ENCODE measurements at places on chromosomes 12 and 14.

- DNase-seq = no peak
Observed at GRCh38 chr12:93166541-93167307, 211.0 kb upstream of the NUDT4 start.

DNA sequence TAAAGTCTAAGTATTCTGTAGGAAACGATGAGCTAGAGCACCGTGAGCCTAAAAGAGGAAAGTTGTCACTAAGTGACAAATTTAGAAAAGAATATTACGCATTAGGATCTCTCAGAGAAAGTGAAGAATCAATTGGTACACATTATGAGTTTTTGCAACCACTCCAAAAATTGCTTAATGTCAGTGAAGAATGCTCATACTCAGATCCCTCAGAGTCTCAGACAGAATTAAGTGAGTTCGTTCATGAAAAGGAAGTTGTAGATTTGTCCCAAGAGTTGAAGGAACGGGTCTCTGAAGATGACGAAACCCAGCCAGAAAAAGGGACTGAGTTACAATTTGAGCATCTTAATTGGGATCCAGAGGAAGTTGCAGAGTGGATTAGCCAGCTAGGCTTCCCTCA lies 1.5 kb downstream of the SAMD15 start:
- DNase-seq = peak; percentile 66

DNA sequence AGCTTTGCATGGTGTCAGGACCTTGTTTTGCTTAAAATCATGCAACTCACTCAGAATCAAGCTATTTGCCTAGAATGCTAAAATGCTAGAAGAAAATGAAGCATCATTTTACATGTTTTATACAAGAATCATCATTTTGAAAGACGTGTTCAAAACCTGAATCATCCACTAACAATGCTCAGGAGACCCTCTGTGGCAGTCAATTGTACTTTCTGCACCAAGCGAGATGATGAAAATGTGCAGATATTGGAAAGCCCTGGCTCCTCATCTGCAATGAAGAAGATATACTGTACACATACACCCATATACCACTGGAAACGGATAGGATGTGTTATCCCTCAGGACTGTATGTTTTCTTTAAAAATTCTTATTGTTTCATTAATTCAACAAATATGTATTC lies 92.7 kb downstream of the DYRK2 start:
- no peak for DNase-seq

- no peak for DNase-seq
Observed at GRCh38 chr12:119877639-119877948, 474 bp upstream of the CIT start.

- no peak for DNase-seq
Observed at GRCh38 chr12:39622306-39622705, 2.7 kb upstream of the ABCD2 start.

GRCh38 chr12:124497658-124498057 lies 69.8 kb downstream of the NCOR2 start:
- peak; percentile 33 for DNase-seq

GRCh38 chr12:24739106-24739779 lies 209.7 kb downstream of the BCAT1 start:
- no peak for DNase-seq

DNA sequence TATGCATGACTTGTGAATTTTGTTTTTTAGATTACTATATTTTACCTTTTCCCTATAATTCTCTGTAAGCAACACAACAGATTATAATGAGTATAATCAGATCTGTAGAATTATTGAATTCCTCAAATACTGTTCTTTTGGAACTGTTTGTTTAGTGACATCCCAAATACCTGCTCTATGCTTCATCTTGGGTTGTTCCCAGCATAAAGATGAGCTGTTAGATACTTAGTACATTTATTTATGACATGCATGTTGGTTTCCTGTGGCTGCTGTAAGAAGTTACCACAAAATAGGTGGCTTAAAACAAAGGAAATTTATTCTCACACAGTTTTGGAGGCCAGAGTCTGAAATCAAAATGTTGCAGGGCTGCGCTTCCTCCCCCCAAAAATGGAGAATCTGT lies 78.4 kb downstream of the PTPRR start:
- no peak for DNase-seq

GRCh38 chr12:106136263-106136662 lies 2.5 kb downstream of the NUAK1 start:
- peak; percentile 92 for DNase-seq

DNA sequence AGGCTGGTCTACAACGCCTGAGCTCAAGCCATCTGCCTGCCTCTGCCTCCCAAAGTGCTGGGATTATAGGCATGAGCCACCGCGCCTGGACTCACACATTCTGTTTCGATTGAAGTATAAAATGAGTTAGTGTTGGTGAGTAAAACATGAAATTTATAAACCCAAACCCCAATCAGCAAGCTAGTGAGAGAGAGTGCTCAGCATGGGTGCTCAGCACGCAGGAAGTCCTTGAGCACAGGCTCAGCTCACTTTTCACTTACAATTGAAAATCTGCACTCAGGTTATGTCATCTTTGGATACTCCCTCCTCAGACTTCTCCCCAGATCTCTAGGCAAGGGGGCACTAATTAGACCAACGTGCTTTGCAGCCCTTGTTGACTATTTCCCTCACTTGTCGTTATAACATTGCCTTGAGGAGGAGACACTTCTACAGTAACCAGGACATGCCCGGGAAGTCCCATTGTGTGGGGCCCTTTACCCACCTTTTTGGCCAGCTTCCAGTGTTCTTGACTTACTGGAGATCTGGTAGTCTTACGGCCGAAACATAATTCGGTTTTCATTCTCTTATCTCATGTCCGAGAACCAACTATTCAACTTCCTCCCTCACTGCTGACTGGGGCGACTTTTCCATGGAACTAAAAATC lies 68.5 kb upstream of the AMN1 start:
- DNase-seq = no peak

GRCh38 chr14:105908481-105908911 lies 382.1 kb downstream of the TMEM121 start:
- no peak for DNase-seq

DNA sequence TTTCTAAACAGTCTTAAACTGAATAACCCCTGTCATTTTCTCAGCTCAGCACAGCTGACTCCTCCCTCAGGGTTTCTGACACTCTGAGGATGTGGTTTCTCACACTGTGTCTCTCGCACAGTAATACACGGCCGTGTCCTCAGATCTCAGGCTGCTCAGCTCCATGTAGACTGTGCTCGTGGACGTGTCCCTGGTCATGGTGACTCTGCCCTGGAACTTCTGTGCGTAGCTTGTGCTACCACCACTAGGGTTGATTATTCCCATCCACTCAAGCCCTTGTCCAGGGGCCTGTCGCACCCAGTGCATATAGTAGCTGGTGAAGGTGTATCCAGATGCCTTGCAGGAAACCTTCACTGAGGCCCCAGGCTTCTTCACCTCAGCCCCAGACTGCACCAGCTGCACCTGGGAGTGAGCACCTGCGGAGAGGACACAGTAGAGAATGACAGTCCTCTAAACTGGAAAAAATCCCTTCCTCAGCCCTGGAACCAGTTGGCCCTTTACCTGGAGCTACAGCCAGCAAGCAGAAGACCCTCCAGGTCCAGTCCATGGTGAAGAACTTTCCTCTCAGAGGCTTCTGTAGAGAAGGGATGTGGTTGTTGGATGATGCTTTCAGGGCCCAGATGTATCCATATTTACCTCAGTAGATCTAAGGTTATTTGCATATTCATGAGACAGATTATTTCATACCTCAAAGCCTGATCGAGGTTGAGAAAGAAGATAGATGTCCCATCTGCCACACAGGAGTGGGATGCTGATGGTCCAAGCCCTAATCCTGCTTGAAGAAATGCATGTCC lies 984.8 kb downstream of the TMEM121 start:
- no peak for DNase-seq

- no peak for DNase-seq
Observed at GRCh38 chr12:23949348-23950209, at the start of gene SOX5. TSS of gene SOX5 (minus strand) at chr12:23949670. CDS start at chr12:23949601, 69 bp downstream.

DNA sequence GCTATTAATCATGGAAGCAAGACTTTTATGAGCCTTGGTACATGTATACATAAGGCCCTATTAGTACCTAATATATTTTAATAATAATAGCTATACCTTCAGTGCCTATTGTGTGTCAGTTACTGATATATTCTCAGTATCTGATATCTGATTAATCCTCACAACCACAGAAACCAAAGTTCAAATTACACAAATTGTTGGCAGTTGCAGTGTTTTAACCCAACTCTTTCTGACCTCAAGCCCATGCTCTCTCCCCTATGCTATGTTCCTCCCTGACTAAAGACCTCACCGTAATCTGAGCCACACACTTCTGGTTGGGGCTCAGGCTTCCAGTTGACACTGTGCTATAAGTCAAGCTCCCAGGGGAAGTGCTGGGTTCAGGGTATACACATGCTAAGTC lies 214.4 kb downstream of the SPTSSA start:
- DNase-seq = no peak

DNA sequence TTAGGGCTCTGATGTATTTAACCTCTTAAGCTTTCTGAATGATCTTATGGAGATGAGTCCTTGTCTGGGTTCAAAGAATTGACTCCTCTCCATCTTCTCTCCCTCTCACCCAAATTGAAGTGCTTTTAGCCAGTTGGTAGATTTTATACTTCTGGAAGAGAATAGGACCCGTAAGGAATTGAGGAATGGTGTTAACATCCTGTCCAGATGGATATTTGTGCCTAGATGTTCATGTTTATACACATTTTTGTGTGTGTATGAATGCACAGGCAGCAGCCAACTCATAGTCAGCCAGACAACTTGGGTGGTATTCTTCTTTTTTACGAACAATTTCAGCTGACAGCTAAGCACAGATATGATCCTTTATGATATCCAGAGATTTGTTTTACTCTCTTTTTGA lies 449.6 kb upstream of the RGS6 start:
- DNase-seq = no peak

DNA sequence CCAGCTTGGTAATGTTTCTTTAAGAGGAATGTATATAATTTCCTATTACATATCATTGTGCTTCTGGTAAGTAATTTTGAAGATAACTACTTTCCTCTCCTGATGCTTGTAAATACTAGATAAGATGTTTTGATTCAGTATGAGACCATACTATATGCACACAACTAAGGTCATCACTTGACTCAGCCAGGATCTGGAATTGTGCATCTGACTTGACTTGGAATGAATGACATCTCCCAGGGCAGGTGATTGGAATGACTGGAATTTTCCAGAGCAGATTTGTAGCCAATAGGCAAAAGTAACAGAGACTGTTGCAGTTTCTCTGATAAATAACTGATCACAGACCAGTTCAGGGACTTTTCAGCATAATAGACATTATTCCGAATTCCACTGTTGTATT lies 11.1 kb downstream of the BEST3 start:
- no peak for DNase-seq

- DNase-seq = no peak
Observed at GRCh38 chr12:111747333-111747732, 19.4 kb upstream of the ALDH2 start.

GRCh38 chr12:54019924-54020590 lies 8.2 kb upstream of the HOXC6 start:
- no peak for DNase-seq

- DNase-seq = peak; percentile 88
Observed at GRCh38 chr12:121992059-121992879, 29.4 kb upstream of the BCL7A start.

DNA sequence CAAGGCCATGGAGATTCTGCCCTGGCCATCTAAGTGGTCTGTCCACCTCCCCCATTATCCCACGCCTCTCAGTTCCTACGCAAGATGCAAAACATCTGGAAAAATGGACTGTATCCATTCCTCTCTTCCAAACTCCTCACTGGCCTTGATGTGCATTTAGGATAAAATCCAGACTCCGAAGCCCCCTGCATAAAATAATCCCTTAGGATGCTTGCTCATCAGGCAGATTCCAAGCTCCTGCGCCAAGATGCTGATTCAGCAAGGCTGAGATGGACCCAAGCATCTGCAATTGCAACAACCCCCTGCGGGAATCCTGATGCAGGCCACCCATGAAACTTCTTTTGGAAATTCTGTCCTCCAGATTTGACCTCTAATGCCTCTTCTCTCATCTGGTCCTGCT lies 81.6 kb downstream of the SPRING1 start:
- DNase-seq = no peak

GRCh38 chr12:82638324-82638723 lies 48.4 kb upstream of the TMTC2 start:
- no peak for DNase-seq

GRCh38 chr12:95593266-95593871 lies 42.1 kb upstream of the USP44 start:
- DNase-seq = no peak

DNA sequence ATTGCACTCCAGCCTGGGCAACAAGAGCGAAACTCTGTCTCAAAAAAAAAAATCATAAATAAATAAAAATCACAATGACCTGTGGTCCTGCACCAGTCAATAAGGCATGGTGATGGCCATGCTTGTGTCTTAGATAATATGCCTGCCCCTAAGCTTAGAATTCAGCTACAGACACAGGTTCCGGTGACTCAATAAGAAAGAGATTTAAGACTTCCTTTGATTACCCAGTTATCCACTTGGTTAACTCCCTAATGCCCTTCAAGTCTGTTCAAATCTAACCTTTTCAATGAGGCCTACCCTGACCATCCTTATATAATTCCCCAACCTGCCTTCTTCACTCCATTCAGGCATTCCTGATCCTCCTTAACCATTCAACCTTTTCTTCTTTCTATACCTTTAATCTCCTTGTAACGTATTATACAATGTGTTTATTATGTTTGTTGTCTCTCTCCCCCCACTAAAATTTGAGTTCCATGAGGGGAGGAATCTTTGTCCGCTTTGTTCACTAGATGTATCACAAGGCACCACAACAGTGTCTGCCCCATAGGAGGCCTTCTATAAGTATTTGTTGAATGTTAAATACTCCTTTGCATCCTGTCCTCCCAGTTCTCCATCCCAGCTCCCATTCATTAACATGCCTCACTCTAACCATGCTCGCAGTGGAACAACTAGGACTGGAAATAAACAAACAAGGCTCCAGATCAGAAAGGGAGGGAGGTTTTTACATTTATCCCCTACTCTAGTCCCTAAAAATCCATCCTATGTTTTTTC lies 8.9 kb downstream of the MAP4K5 start:
- DNase-seq = no peak

DNA sequence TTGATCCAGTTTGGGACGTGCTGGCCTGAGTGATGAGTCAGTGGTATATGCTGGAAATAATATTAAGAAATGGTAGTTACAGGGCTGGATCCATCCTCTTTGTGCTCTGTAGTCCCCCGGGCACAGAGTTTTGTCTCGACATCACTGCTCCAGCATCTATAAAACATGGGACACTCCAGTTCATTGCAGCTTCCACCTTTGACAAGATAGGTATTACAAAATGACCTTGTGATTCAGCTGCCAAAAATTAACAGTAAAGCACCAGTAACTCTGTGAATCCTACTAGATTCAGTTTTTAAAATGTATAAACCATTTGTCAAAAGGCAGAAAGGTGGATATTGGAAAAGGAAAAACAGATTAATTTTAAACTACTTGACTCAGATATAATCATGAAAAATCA lies 14.6 kb upstream of the GNG2 start:
- peak; percentile 26 for DNase-seq

DNA sequence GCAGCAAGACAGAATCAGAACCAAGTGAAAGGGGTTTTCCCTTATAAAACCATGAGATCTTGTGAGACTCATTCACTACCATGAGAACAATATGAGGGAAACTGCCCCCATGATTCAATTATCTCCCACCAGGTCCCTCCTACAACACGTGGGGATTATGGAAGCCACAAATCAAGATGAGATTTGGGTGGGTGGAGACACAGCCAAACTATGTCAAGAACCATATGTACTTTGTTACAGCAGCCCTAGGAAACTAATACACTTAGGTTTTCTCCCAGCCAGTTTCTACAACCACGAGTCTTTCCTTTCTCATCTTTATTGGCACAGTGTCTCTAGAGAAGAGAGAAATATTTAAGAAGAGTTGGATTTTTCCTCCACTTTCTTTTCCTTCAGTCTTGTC lies 72.6 kb downstream of the BTG1 start:
- DNase-seq = no peak

- DNase-seq = no peak
Observed at GRCh38 chr14:61126603-61127498, 145.8 kb downstream of the SLC38A6 start.

All from suppressor macrophage (primary cell).